Renal cortex interstitium (tissue), 15 donors: ENCODE measurements at places on chromosomes 2 and 18.

DNA sequence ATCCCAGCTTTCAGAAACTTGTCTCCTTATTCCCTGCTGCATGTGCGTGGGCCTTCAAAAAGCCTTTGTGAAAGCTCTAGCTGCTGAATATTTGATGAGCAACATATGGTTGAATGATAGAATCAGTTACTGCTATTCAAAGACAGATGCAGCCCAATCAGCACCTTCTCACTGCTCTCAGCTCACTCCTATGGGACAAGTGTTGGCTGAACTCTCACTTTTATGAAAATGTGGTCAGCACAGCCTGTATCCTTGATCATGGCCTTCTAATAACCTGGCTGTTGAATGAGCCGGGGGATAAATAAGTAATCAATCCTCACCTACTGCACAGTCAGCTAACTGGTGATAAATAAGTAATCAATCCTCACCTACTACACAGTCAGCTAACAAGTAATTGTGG lies 103.2 kb downstream of the PIEZO2 start:
- no peak for DNase-seq

- DNase-seq = no peak
Measured at GRCh38 chr2:160660741-160661140, 167.1 kb upstream of the RBMS1 start.

GRCh38 chr2:85156153-85156552 lies 23.0 kb downstream of the TCF7L1 start:
- peak; percentile 70 for DNase-seq

- DNase-seq = peak; percentile 45
Measured at GRCh38 chr18:7177116-7177744, 53.7 kb upstream of the LRRC30 start.

DNA sequence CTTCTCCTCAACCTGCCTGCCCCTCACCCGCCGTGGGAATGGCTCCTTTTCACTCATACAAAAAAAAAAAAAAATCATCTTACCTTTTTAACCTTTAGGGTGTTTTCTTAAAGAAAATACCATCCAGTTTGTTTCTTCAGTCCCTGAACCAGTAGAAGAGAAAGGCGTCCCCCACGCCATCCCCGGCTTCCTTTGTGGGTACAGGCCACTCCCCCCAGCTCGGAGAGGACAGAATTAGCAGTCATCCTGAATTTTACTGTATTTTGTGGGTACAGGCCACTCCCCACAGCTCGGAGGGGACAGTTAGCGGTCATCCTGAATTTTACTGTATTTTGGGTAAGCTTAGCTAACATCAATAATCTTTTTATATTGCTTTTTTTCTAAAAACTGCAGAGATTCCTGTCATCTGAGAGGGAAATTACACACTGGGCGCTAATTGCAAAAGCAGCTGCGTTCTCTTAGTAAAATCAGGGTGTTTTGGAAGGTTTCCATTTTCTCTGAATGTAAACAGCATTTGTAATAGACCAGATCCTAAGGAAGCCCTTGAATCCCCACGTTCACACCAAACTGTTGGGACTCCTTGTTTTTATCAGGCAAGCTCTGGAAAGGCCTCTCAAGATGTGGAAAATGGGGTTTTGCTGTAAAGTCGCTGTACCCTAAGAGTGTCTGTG lies 72.5 kb downstream of the NFATC1 start:
- no peak for DNase-seq

DNA sequence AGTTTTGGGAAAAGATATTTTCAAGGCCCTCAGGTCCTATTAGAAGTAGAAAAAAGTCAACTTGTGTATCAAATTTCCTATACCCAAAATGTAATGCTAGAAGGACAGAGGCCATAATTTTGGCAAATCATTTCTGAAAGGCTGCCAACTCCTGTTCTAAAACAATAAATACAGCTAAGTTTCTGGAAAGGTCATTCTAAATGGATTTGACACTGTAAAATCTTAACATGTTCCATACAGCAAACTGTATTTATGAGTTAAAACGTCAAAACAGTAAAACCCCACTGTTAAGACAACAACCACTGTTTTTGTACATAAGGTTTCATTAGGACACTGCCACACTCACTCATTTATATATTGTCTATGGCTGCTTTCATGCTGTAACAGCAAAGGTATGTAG lies 9.7 kb downstream of the FAM98A start:
- DNase-seq = no peak

DNA sequence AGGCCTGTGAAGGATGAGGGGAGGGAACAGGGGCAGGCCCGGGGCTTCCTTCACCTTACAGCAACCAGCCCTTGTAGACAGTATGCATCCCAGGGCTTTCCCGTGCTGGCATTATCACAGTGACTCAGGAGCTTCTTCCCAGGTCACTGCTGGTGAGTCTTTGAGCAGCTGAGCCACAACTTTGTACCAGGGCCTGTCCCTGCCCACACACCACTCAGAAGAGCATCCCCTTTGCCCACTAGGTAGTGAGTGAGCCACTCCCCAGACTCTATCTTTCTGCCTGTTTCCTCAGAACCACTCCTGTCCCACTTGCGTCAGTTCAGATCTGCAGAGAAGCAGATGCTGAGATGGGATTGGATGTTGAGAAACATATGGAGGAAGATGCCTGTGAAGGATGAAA lies 69.6 kb upstream of the ALPP start:
- DNase-seq = no peak

DNA sequence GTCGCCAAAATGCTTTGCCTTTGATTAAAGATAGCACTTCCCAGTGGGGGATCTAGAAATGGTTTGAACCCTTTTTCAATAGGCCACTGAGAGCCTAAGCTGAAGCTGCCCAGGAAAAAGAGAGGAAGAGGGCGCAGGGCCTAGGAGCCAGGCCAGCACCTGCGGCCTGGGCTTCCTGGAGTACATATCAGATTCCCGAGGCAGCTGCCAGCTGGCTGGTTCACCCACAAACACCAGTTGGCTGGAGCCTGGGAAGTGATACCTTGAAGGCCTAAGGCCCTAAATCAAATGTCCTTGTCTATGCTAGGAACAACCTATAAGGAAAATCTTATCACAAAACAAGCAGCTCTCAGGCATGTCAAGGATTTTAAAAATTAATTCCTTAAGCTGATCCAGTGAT lies 37.1 kb downstream of the ANKRD44 start:
- DNase-seq = no peak

GRCh38 chr18:79452190-79452990 lies 56.7 kb downstream of the NFATC1 start:
- DNase-seq = no peak

DNA sequence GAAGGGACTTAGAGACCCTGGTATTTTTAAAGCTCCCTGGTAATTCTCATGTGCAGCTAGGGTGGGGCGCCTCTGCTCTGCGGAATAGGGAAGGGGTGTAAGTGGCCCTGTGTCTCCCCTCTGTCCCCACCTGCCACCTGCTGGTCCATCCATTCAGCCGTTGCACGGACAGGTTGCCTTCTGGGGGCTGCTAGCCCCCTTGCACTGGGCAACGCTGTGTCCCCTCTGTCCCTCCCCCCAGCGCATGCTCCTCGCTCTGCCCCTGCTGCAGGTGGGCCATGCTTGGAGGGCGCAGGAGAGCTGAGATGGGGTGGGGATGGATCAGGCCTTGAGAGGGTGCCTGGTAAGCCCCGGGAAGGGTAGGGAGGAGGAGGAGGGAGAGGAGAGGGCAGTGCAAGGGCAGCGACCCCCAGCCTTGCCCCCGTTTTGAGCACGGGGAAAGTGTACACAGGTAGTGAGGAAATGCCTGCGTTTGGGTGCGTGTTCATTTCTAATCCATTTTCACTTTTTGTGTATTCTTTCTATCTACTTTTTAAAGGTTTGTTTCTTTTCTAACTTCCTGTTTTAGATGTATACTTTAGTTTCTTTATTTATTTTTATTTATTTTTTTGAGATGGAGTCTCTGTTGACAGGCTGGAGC lies 23.9 kb downstream of the RRM2 start:
- no peak for DNase-seq

DNA sequence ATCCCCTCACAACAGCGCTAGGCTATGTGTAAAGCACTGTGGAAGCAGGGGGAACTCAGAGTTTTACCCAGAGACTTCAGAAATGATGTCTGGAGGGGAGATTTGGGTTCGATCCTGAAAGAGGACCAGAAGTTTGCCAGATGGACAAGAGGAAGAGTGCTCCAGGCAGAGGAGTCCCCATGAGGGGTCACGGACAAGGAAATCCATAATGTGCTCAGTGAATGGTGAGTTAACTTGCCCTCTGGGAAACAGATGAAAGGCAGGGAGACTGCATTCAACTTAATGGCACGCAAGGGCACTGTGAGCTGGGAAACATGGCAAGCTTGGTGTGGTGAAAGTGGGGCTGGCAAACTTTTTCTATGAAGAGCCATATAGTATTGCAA lies 6.0 kb upstream of the ASAP2 start:
- no peak for DNase-seq

DNA sequence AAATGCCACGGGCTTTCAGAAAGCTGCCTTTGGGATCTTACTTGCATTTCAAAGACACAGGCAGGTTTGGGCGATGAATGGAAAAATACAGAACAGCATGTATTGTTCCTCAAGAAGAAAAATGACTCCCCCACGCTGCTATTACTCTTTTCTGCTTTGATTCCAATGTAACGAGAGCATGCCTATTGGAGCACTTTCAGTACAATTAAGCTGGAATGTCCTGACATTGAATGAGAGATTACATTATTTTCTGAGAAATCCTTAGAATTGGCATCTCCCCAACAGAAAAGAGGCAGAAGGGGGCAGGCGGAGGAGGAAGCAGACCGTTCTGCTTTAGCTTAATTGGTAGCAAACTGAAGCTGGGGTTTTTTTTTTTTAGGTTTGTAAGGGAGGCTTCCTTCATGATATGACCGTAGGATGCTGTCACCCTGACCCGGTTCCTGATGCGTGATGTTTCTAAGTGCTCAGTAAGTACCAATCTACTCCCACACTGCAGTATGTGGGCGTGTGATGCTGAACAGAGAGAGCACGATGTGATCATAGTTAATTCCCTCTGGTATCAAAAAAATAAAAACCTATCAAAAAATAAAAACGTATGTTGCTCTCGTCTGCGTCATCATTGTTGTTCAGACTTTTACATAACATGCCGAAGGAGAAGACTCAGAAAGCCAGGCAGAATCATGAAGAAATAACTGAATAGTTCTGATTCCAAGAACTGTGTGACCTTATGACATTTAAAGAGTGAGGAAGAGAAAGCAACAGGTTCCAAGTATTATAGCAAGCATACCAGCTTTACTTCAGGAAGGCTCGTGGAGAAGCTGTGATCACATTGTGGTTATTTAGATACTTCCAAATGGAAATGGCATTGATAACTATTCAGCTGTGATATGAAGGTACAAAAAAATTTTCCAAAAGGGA lies 40.5 kb downstream of the LONRF2 start:
- DNase-seq = no peak

DNA sequence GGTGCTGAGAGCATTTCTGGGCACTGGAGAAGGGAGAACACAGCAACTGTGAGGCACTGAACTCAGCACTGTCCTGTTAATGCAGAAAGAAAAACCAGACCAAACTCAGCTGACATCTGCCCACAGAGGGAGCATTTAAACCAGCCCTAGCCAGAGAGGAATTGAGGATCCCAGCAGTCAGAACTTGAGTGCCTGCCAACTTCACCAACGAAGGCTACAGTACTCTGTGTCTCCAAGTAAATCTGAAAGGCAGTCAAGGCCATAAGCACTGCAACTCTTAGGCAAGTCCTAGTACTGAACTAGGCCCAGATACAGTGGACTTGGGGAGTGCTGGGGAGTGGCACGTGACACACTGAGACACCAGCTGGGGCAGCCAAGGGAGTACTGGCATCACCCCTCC lies 176.2 kb upstream of the ZC3H15 start:
- no peak for DNase-seq

GRCh38 chr2:187003038-187003554 lies 154.1 kb upstream of the ZSWIM2 start:
- DNase-seq = no peak

DNA sequence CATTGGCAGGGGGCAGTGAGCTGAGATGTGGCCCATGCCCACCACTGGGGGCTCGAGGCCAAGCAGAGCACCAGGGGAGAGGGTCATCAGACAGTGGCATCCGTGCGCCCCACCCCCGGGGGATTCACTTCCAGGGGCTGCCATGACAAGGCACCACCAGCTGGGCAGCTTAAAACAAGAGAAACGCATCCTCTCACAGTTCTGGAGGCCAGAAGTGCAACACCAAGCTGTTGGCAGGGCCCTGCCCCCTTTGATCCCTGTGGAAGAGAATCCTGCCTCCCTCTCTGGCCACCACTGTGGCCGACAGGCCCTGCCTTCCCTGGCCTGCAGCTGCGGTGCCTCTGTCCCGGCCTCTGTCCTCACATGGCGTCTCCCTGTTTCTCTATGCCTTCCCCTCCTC lies 187.7 kb upstream of the ID2 start:
- DNase-seq = no peak

DNA sequence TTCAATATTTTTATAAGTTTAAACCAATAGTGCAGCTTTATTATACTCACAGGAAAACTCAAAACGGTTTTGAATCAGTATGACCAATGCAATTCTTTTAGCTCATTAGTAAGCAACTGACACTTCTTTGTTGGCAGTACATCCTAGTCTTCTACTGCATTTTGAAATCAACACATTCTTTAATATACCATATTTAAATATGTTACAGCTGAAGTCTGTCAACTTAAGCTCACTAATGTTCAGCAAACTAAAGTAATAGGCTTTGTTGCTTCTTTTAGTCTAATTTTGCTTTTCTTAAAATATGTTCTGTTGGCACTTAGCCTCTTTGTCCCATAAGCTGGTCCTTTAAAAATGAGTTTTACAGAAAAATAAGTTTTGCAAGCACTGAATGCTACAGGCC lies 55.4 kb upstream of the CCBE1 start:
- no peak for DNase-seq

DNA sequence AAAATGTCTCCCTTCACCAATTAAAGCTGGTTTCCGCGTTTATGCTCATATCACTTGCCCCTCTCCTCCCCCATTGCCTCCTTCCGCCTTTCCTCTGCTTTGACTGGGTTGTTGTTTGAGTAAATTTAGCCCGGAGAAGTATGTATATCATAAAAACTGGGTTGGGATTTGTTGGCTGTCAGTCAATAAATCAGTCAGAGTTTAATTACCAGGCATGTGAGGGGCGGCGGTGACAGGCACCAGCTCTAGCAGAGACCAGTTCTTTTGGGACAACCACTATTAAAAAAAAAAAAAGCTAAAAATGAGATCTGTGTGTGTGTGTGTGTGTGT lies 382.4 kb upstream of the SMIM21 start:
- peak; percentile 36 for DNase-seq

DNA sequence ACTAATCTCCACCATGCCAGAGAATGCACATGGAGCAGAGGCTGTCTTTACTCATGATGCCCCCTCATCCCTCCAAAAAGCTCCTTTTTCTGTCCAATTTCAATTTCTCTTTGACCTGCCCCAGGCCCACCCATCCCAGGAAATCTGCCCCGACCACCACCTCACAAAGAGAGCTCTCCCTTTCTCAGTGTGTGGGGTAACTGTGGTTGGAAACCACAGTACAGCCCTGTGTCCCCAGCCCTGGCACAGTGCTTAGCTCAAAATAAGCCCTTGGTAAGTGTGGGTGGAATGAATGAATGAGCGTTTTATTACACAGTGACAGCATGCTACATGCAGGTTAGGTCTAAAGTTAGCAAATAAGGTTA lies 43.7 kb upstream of the CAB39 start:
- DNase-seq = no peak

DNA sequence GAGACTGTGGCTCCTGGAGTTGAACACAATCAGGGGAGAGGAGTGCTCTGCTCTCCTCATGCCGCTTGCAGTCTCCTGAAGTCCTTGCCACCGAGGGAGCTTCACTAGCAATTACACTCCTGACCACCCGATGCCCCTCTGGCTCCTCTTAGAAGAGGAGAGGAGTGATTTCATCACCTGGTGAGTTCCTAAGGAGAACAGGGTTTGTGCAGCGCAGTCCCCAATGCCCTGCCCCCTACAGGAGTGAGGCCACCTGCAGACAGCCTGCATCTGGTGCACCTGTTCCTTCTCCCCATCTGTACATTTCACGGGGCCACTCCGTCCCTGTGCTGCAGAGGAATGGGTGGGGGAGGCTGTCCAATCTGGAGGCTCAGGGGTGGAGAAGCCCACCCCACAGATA lies 267.2 kb downstream of the HRH4 start:
- no peak for DNase-seq
